Osteoblast (primary cell): ENCODE measurements at places on chromosomes 5 and 9. TPM values are rescaled to one million over a fixed set of nuclear protein-coding genes. Genes with fewer than 3 reads are reported as not detected.

Gene FAM13B
- total RNA-seq, result 55.7 and 59.7 TPM in 2 replicates

Gene ANKRD18A
- under 0.01 TPM in 1 of 2 replicates, not detected in the other for total RNA-seq

Gene SMC5
- 25.6 and 28.6 TPM in 2 replicates for total RNA-seq

Gene IGFBPL1
- 0.36 TPM in 1 of 2 replicates, not detected in the other for total RNA-seq

Gene ANKRD18B
- total RNA-seq, result 0.59 TPM in 1 of 2 replicates, not detected in the other

Gene RIGI
- total RNA-seq, result 10.3 and 12.7 TPM in 2 replicates

Gene SARDH
- total RNA-seq, result 5.4 and 10.9 TPM in 2 replicates

Gene WHRN
- total RNA-seq, result 2.2 and 2.7 TPM in 2 replicates

Gene ANKRD34B
- total RNA-seq, result not detected in 2 replicates

Gene RAD23B
- total RNA-seq, result 148 and 157 TPM in 2 replicates

Gene HMGCS1
- total RNA-seq, result 222 and 277 TPM in 2 replicates

Gene WDR38
- total RNA-seq, result not detected in 2 replicates

Gene PPP3R2
- total RNA-seq, result not detected in 2 replicates

Gene LCN10
- total RNA-seq, result not detected in 2 replicates

Gene LRRC26
- total RNA-seq, result not detected in 2 replicates

Gene RGMB
- 70.9 and 81.3 TPM in 2 replicates for total RNA-seq

Gene CTXN3
- not detected in 2 replicates for total RNA-seq

Gene IL9
- not detected in 2 replicates for total RNA-seq

Gene AMBP
- total RNA-seq, result not detected in 2 replicates

Gene RMRP
- total RNA-seq, result 88,726 and 110,601 TPM in 2 replicates

Gene PCDHGB4
- 14.1 and 15.9 TPM in 2 replicates for total RNA-seq

Gene MSANTD3
- total RNA-seq, result 67.3 and 76.3 TPM in 2 replicates

Gene NEURL1B
- total RNA-seq, result 0.29 and 0.36 TPM in 2 replicates
